ENCODE measurements at places on chromosomes 2 and 18. TPM values are rescaled to one million over a fixed set of nuclear protein-coding genes. Genes with fewer than 3 reads are reported as not detected.

SPEG gene
- total RNA-seq: 0.32 TPM

CPO gene
- total RNA-seq: not detected

SOWAHC gene
- total RNA-seq: 5.9 TPM

STON1 gene
- total RNA-seq: 11.0 TPM

DNAH7 gene
- under 0.01 TPM for total RNA-seq

MOGAT1 gene
- total RNA-seq: not detected

PDE11A gene
- total RNA-seq: under 0.01 TPM
